EH (cell line): ENCODE measurements at places on chromosomes 16 and 17.

DNA sequence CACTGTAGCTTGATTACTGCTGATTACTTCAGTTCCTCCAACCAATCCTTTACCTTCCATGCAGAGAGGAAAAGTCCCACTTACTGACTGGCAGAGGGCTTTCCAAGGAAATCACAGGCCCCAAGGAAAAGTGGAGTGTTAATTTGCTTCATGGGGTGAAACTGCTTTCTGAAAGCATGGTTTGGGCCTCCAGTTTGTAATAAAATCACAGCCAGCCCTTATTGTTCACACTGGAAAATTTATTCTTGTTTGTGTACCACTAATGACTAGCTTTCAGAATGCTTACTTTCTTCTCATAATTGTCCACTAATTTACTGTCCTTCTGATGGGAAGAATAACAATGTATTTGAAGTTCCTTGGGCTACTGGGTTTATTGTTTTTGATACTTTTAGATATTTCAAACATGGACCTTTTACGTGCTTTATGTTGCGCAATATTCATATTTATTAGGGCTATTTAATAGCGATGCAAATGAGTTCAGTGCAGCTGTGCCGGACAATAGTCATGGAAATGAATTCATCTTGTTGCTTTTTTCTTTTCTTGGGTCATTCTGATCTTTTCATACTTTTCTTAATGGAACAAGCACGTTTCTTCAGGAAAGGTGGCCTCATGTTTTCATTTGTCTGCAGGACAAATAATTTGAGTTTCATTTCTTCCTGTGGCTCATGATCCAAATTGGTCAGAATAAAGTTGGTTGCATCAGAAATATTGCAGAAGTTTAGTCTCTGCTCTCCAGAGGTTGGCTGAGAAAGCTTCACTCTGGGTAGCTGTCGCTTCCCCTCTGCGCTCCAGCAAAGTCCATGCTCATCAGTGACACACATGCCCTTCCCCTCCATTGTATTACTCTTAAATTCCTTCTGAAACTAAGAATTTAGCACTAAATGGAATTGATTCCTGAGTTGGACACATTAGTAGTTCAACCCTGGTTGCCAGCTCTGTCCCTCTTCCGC lies 128.7 kb downstream of the PRKCA start:
- DNase-seq: peak; percentile 38

DNA sequence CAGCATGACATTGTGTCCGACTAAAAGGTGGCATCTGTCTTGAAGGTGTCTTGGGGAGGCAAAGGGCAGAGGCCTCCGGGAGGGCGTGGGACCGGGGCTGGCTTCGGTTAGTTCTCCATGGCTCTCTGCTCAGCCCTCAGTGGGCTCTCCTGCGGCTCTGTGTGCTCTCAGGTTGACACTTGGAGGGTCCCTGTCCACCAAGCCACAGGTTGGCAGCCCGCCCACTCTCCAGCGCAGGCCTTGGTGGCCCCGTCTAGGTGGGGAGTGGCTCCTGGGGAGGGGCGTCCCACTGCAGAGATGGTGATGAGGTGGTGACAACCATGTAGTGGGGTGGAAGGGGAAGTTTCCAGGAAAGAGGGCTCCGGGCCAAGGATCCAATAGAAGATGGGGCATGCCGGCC lies 31.6 kb downstream of the ADGRG5 start:
- DNase-seq: no peak

DNA sequence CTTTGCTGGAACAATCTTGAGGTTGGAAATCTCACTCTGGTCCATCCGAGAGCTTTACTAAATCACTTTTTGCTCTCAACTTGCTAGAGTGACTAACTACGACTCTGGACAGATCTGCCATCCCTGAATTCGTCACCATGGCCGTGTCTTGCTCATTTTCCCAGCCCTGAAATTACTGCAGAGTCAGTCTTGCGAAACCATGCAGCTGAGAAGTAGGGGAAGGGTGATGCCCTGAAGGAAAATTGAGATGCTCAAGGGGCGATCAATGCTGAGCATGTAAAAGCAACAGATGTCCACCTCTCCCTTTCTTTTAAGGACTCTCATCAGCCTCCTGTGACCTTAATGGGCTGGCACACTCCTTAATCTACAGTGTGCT lies 18.8 kb downstream of the PCTP start:
- peak; percentile 88 for DNase-seq

DNA sequence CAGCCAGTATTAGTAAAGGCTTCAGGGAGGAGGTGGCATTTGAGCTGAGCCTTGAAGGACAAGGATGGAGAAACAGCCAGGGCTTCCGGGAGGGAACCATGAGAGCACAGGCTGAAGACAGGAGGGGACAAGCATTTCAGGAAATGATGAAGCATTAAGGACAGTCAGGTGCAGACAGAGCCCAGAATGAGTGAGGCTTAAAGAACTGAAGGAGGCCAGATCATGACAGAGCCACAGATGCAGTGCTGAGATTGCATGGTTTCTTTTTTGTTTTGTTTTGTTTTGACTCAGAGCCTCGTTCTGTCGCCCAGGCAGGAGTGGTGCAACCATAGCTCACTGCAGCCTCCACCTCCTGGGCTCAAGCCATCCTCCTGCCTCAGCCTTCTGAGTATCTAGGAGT lies 211.5 kb downstream of the SOX9 start:
- DNase-seq: peak; percentile 11

GRCh38 chr17:327296-327695 lies 25.3 kb downstream of the RPH3AL start:
- DNase-seq: no peak

DNA sequence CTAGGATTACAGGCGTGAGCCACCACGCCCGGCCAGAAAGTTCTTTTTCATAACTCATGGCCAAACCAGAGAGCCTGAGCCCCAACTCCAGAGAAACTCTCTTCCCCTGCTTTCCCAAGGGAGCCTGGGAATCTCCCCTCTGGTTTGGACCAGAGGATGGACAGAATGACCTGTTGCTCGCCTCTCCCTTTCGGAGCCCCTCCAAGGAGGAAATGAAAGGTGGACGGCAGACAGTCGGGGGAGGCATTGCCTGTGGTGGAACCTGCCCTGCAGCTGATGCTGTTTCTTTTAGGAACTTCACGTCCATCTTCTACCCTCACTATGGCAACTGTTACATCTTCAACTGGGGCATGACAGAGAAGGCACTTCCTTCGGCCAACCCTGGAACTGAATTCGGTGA lies 65.5 kb downstream of the SCNN1B start:
- DNase-seq: no peak

GRCh38 chr17:73851091-73851490 lies 206.8 kb upstream of the SDK2 start:
- no peak for DNase-seq

DNA sequence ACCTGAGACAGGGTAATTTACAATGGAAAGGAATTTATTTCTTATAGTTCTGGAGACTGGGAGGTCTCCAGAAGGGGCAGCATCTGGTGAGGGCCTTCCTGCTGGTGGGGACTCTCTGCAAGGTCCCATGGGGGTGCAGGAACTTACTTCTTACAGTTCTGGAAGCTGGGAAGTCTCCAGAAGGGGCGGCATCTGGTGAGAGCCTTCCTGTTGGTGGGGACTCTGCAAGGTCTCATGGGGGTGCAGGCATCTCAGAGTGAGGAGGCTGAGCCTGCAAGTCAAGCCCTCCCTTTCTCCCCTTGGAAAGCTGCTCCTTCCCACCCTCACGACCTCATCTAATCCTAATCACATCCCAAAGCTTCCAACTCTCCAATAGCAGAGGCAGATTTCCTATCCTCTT lies 157.4 kb downstream of the FOXL1 start:
- DNase-seq: no peak

DNA sequence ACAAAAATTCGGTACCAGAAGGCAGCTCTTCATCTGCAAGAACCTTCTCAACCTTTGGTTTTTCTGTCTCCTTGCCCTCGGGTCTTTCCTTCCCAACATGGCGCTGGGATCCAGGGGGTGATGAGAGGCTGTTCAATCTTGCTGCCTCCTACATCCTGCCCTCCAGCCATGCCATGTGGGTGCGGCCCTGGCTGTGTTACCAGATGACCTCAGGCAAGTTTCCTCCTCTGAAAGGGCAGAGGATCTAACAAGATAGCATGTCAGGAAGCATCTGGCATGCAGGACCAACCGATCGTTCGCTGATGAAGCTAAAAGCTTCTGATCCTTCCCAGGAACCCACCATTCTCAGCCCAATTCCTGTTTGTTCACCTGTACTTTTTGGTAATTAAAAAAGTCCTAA lies 36.8 kb upstream of the BCAR1 start:
- DNase-seq: peak; percentile 39
